GM12864 (cell line): ENCODE measurements at places on chromosomes 12 and 14.

GRCh38 chr12:130459916-130460315, 122.2 kb downstream of the PIWIL1 start:
- no peak for DNase-seq

DNA sequence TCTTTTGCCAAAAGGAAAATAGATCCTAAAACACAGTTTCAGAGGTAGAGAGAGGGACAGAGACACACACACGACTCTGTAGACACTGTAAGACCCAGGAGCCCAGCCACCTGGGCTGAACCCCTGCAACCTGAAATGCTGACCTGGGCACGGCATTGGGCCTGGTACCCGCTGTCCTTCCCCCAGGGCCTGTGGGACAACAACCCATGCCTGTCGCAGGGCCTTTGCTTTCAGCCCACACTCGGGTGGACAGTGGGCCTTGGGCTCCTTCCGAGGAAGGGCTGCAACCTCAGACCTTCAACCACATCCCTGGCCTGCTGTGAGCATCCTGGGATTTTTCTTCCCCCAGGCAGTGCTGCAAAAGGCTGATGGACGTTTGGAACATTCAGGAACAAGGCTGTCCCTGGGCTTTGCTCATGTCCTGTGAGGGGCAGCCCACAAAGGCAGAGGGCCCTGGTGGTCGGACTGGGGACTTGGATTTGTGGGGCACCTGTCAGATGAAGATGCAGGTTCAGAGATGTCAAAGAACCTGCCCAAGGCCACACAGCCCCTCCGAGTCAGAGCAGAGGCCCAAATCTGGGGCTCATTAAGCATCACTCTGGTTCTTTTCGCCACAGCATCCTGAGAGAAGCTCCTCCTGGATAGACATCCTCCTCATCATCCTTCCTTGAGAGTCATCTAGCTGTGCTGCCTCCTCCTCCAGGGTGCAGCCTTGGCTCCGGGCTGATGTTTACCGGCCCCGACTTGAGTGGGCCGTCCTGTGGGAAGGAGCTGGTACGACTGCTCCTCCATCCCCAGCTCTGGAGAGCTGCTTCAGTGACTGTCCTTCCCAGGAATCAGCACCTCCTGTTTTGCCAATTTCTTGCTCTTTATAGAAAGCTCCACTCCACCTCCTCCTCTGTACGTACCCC, 32.7 kb downstream of the CCDC92 start:
- DNase-seq: no peak

DNA sequence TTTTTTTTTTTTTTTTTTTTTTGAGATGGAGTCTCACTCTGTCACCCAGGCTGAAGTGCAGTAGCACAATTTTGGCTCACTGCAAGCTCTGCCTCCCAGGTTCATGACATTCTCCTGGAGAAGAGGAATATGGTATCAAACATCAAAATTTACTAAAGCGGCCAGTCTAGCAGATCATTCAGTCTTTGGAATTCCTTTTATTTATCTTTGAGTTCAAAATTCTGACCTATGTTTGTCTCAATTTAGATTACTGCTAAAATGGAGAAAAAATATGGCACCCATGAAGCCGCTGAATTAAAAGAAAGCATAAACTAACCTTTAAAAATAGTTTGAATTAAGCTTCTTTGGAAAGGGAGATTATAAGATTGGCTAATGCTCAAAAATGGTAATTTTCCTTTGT, 64.5 kb upstream of the EGLN3 start:
- DNase-seq: no peak

GRCh38 chr12:96221391-96221790, 27.2 kb downstream of the ELK3 start:
- no peak for DNase-seq

DNA sequence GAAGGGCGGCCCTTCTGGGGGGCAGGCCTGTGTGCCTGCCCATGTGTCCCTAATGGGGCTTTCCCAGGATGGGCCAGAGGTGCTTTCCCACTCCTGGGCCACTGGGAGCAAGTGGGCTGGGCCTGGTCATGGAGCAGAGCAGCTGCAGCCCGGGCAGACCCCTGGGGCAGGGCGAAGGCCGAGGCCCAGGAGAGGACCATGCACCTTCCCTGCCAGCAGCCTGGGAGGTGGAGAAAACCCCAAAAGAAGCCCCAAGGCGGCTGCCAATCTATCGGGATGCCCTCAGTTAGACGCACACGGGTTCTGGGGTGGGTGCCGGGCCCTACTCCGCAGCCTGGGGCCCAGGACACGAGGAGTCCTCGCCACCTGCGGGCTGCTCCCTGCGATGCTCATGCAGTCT, 16.1 kb upstream of the CRIP2 start:
- DNase-seq: no peak

DNA sequence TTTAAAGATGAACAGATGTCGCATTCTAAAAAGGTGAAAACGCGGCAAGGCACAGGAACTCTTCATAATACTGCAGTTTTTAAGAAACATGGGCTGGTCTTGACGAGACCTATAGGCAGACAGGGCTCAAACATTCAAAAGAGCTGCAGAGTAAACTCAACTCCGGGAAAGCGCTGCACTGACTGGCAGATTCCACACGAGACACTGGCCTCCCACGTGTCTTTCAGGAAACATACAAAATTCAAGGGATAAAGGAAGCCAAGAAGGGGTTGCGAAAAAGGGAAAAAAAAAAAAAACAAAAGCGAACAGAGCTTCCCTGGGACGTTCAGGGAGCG, 614 bp upstream of the ARF6 start:
- DNase-seq: peak; percentile 79

- DNase-seq: no peak
Observed at GRCh38 chr14:89067293-89067972, 243.0 kb downstream of the TTC8 start.

DNA sequence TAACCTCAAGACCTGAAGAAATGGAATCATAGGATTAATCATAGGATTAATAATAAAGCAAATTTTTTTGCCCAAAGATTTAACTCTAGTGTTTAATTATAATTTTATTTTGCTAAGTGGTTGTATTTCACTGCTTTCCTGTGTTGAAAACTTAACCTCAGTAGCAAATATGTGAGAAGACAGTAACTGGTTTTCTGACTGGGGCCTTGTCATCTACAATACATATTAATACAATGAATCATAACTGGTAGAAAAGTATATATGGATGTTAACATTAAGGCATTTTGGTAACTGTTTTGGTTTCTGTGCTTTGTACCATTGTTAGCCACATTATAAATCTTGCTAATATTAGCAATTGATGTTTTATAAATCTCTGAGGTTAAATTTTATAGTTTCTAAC, 92.2 kb downstream of the ACSS3 start:
- no peak for DNase-seq

DNA sequence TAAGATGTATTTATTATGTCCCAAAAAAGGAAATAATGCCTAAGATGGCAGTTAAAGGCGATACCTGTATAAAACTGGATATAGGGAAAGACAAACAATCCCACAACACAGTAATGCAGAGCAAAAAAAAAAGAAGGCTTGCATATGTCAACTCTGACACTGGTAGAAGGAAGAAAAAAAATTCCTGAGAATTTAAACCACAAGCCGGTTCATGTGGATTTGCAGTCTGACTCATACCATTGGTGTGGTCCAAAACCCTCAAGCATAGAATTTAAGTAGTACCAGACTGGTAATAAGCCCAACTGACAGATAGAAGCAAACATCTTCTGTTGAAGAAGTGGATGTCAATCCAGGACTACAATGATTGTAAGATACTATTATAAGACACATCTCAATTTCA, 7.2 kb downstream of the DNAI7 start:
- no peak for DNase-seq

DNA sequence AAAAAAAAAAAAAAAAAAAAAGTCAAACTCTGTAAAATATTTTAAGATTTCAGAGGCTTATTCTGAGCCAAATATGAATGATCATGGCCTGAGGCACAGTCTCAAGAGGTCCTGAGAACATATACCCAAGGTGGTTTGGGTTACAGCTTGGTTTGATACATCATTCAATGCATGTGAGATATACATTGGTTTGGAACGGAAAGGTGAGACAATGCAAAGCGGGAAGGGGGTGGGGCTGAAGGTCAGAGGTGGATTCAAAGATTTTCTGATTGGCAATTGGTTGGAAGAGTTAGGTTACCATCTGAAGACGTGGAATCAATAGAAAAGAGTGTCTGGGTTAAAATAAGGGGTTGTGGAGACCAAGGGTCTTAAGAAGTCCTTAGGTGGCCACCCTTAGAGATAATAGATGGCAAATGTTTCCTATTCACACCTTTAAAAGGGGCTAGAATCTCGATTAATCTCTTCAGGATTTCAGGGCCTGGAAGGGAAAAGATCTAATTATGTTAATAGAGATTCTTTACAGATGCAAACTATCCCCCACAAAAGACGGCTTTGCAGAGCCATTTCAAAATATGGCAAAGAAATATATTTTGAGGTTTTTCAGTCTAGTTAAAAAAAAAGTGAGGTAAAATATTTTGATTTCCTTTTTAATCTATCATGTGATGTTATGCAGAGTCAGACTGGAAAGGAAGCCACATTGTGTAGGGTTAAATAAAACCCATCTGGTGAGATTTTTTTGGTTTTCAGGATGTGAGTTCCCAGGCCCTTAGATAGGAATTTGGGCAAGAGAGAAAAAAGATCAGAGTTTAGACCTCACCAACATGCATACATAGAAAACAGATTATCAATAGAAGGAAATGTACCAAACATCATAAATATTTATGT, 173.8 kb upstream of the CNOT2 start:
- no peak for DNase-seq

- DNase-seq: no peak
Observed at GRCh38 chr12:91140026-91140931, 29.0 kb upstream of the LUM start.

DNA sequence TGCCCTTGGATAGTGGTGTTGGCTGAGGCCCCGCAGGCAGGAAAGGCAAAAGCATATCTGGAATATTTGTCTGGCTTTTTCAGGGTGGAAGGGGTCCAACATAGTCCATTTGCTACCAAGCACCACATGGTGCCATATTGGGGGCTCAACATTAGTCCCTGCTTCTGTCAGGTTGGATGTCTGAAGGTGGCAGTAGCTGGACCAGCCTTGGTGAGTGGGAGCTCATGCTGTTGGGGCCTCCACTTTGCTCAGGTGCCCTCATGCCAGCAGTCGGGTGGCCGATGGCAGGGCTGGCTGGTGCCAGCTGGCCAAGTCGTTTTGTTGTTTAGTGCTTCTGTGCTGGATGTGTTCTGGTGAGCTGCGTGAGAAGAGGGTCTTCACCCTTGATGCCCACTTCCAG, 135.3 kb downstream of the PAPOLA start:
- no peak for DNase-seq
